ENCODE measurements at places on chromosomes 12 and 14.

DNA sequence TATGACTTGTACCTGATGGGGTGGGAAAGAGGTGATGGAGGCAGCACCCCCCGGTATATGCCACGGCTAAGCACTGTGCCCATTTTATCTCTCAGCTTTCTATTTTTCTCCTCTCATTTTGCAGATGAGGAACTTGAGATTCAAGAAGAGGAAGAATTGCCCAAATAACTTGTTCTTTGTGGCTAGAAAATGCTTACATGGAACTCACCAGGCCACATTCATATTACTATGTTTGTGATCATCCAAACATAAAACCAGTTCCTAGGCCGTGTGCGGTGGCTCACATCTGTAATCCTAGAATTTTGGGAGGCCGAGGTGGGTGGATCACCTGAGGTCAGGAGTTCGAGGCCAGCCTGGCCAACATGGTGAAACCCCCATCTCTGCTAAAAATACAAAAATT lies 14.5 kb upstream of the PSMD9 start:
- no peak for DNase-seq

GRCh38 chr12:64428956-64429355 lies 23.0 kb upstream of the TBK1 start:
- no peak for DNase-seq

DNA sequence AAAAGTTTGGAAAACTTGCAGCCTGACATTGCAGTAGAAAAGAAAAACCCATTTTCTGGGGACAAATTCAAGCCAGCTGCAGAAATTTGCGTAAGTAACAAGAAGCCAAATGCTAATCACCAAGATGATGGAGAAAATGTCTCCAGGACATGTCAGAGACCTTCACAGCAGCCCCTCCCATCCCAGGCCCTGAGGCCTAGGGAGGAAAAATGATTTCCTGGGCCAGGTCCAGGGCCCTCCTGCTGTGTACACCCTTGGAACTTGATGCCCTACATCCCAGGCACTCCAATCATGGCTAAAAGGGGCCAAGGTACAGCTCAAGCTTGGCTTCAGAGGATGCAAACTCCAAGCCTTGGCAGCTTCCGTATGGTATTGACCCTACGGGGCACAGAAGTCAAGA lies 14.5 kb downstream of the IAPP start:
- no peak for DNase-seq

DNA sequence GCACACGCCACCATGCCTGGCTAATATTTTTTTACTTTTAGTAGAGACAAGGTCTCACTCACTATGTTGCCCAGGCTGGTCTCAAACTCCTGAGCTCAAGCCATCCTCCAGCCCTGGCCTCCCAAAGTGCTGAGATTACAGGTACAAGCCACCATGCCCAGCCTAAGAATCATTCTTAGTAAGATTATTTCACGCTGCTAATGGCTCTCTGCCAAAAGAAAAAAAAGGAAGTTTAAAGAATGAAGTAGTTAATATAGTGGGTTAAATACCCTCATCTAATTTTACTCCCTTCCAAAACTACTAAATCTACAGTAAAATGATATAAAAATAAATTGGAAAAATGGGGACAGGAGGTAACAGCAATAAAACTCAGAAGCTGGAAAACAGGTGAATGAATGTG lies 2.6 kb downstream of the ETFRF1 start:
- DNase-seq = no peak

- DNase-seq = no peak
Measured at GRCh38 chr12:129127771-129128170, 274.5 kb downstream of the GLT1D1 start.

GRCh38 chr14:32350020-32350419 lies 20.9 kb downstream of the AKAP6 start:
- no peak for DNase-seq

DNA sequence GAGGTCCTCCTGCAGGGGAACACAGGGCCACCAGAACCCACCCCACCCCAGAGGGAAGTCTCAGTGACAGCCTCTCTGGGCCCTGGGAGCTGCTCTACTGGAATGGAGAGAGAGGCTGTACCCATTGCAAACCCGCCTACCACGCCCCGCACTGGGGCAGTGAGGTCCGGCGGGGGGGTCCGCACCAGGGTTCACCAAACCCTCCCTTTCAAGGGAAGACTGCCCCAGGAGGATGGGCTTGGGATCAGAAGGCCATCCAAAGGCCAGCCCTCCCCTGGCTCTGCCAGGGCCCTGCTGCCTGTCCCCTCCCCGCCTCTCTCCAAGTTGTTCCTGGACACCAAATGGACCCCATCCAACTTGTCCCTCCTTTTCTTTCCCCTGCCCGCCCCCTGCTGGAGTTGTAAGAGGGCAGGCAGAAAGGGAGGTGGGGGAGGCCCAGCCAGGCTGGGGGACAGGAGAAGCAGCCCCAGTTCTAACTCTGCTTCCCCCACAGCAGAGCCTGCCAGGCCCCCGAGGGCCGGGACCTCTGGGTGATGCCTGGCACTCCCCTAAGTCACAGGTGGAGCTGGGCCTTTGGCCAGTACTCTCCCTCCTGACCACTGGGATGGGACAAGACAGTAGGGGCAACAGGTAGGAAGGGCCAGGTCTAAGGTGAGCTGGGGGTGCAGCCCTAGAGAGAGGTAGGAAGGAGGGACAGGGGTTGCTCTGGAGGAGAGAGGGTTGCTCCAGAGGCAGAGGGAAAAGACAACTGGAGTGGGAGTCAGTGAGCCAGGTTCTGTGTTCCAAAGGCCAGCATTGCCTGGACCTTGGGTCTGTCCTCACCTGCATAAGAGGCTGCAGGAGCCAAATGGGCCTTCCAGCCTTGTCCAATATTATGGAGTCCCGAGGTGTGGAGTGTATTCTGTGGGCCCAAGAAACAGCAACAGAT lies 3.2 kb upstream of the DIO3 start:
- DNase-seq = no peak

DNA sequence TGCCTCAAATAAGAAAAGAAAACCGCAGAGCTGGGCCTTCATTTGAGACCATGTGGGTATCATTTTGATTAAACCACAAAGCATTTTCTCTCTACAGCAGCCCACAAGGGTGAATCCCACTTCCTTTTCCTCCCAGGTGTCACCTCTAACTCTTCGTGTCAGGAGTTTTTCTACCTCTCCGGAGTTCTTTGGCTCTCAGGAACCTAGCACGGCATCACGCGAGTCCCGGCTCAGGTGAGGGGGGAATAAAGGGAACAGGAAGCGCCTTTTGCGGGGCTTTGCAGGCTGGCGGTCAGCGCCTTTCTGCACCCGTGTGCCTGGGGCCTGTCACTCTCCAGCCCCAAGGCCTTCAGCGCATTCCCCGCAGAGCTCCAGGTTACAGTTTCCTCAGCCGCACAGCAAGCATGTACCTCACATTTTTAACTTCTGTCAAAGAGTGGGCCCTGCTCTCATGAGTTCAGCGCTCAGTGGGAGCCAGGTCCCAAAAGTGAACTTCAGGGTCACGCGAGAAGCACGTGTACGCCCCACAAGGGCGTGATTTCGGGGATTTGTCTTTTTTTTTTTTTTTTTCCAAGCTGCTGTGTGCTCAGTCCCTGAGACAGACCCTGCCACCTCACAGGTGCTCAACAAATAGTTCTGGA lies 740 bp upstream of the PRPF40B start:
- DNase-seq = peak; percentile 60

GRCh38 chr14:45252366-45253069 lies 484 bp downstream of the MIS18BP1 start:
- DNase-seq = peak; percentile 71

- no peak for DNase-seq
Measured at GRCh38 chr12:125131958-125132357, 66.7 kb downstream of the AACS start.

DNA sequence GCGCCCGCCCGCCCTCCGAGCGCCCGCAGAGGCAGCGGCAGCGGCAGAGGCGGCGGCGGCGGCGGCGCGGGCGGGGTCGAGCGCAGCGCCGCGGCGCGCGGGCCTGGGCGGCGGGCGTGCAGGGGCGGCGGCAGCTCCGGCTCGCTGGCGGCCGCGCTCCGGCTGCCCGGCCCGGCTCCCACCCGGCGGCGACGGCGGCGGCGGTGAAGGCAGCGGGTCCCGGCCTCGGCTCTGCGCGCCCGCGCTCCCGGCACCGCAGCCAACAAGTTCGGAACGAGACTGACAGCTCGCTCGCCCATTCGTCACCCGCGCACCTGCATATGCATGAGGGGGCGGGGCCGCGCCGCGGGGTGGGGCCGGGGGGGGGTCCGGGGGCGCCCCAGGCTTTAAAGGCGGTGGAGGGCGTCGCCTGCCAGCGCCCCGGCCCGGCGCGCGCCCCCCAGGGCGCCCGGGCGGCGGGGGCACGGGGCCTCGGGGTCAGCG lies at the start of gene JAG2:
Gene JAG2, minus strand, starts transcription at position 281 of the 483 bp plus-strand sequence. CDS start 356 bp downstream, outside the sequence.
- peak; percentile 73 for DNase-seq

GRCh38 chr12:91256411-91256810 lies 73.8 kb upstream of the DCN start:
- no peak for DNase-seq

DNA sequence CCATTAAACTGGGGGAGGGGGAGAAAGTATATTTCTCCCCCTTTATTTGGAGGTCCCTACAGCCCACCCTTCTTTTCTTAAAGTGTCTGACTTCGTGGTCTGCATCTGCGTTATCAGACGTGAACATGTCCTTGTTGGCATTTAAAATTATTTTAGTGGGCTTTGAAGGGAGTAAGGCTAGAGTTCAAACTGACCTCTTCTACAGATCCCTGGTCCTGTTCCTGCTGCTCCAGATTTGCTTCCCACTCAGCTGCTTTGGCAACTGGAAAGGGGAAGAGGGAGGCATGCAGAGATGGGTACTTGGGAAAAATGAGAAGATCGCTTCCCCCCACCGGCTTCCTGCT lies 611 bp upstream of the SIX6 start:
- no peak for DNase-seq

- peak; percentile 20 for DNase-seq
Measured at GRCh38 chr12:89706986-89707702, 1.5 kb downstream of the ATP2B1 start.

DNA sequence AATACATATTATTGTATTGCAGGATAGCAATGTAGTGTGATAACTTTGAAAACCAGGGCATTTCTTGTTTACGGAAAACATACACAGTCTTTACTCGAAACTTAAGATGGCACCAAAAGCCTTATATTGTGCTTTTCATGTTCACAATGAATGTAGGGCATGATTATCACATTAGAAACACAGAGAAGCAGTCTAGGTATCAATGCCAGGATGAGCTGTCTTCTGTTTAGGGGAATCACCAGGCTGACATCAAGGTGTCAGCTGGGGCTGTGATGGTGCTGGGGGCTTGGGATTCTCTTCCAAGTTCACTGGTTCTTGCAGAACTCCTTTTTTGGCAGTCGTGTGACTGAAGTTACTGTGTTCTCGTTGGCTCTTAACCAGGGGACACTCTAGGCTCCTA lies 1067.3 kb downstream of the FLRT2 start:
- DNase-seq = no peak

DNA sequence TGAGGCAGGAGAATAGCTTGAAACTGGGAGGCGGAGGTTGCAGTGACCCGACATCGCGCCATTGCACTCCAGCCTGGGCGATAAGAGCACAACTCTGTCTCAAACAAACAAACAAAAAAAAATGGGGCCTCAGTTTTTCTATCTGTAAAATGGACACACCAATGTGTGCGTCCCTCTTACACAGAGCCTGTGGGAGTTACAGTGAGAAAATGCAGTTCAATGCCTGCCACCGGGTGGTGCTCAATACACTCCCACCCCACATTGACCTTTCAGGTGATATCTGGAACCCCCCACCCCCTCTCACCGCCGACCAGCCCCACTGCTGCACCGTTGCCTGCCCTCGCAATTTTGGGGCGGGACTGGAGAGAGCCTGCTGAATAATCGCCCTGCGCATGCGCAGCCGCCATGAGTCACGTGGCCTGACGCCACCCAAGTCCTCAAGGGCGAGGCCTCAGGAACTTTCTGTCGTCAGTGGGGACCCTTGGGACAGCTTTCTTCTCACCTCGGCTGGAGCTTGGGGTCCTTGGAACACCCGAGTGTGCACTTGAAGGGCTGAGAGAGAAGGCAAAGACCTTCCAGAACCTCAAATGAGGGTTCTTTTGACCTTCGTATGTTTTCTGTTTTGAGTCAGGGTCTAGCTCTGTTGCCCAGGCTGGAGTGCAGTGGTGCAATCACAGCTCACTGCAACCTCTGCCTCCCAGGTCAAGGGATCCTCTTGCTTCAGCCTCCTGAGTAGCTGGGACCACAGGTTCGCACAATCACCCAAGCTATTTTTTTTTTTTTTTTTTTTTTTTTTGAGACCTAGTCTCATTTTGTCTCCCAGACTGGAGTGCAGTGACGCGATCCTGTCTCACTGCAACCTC lies 14.6 kb upstream of the CABP1 start:
- DNase-seq = no peak

- DNase-seq = no peak
Measured at GRCh38 chr12:103851127-103851526, 10.1 kb upstream of the NT5DC3 start.

DNA sequence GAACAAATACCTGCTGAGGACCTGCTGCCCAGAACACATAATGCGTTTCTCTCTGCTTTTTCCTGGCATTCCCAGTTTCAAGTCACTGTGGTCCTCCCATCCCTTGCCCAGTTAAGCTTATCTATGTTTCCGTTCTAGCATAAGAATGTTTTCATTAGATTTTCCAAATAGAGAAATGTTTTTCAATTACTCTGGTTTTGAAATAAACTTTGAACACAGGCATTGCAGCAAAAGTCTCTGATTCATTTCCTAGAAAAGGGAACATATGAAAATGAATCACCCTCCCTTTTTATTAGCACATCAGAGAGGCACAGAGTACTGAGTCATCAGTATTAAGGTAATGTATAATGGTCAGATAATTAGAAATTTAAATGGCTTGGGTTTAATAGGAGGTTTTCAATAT lies 201.1 kb upstream of the TMEM260 start:
- no peak for DNase-seq

- DNase-seq = no peak
Measured at GRCh38 chr12:27076928-27077327, 5.5 kb downstream of the C12orf71 start.

- no peak for DNase-seq
Measured at GRCh38 chr12:117518594-117519270, 157.3 kb upstream of the NOS1 start.
